Fibroblast of villous mesenchyme (primary cell): ENCODE measurements at places on chromosomes 7 and 10.

- no peak for DNase-seq
Measured at GRCh38 chr7:44561481-44561880, 12.2 kb downstream of the DDX56 start.

- DNase-seq = peak; percentile 8
Measured at GRCh38 chr10:52172581-52172980, 141.5 kb upstream of the DKK1 start.

- DNase-seq = no peak
Measured at GRCh38 chr7:51077987-51078370, 238.6 kb downstream of the COBL start.

GRCh38 chr7:69738396-69738951, 140.2 kb downstream of the AUTS2 start:
- DNase-seq = no peak

GRCh38 chr10:43361547-43362190, 9.8 kb upstream of the FXYD4 start:
- DNase-seq = no peak

DNA sequence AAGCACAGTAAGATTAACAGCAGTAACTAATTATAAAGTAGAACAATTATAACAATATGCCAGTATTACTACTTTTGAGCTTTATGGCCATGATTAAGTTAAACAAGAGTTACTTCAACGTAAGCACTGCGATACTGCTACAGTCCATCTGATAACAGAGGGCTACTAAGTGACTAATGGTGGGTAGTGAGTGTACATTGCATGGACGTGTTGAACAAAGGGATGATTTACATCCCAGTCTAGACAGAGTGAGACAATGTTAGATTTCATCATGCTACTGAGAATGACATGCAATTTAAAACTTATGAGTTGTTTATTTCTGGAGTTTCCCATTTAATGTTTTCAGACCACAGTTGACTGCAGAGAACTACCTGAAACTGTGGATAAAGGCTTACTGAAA, 45.6 kb downstream of the TPST1 start:
- peak; percentile 92 for DNase-seq
